ENCODE measurements at places on chromosomes 13 and 19.
A peak's percentile ranks its signal among the peaks of the same experiment; 100 is the strongest.

DNA sequence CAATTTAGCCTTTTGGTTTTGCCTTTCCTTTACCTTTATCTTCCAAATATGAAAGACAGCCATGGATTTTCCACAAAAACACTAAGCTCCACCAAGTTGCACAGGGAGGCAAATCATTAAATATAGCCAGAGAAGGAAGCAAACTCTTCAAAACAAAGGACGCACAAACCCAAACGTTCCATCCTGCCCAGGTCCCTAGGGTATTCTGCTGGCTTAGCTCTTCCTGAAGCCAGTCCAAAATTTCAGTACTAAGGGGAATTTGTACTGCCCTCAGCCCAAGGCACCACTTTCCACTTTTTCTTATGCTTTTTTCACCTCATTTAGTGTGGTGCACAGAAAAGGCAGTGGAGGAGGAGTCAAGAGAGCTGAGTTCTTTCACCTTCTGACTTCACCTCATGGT, 169.9 kb downstream of the FLT1 start:
- DNase-seq = no peak

- no peak for DNase-seq
Observed at GRCh38 chr19:45834970-45835369, 19.9 kb upstream of the RSPH6A start.

GRCh38 chr19:34350161-34350561, 14.8 kb upstream of the GPI start:
- DNase-seq = peak; percentile 66

- no peak for DNase-seq
Observed at GRCh38 chr13:108313382-108313781, 43.9 kb downstream of the TNFSF13B start.

GRCh38 chr13:31764556-31764955, 25.2 kb downstream of the RXFP2 start:
- no peak for DNase-seq

DNA sequence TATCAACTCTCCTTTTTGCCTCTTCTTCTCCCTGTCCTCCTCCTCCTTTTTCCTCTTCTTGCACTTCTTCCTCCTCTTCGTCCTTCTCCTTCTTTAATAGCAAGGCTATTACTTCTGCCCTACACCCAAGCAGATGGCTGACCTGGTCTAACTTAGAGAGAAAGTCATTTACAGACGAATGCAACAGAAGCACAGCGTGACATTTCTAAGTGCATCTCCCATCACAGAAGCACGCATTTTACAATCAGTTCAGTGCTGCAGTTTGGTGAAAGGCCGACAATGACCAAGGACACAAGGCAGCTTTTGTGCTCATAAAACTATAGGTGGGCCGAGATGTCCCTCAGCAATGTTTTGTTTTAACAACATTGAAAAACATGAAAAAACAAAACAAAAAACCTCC, 231.5 kb downstream of the FGF14 start:
- DNase-seq = no peak

DNA sequence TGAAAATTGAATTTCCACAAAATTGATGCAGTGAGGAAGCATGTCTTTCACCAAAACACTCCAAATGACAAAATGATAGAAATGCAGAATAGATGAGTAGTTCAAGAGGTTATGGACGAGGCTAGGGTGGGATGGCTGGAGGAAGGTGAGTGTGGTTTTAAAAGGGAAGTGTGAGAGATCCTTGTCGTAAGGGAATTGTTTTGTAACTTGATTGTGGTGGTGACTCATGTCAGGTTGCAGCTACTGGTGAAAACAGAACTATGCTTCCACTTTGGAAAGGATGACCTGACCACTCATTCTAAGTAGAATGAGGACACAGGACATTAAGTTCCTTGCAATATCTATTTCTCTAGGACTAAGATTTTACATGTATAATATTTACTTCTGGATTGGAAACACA, 345.7 kb downstream of the MTUS2 start:
- DNase-seq = no peak

DNA sequence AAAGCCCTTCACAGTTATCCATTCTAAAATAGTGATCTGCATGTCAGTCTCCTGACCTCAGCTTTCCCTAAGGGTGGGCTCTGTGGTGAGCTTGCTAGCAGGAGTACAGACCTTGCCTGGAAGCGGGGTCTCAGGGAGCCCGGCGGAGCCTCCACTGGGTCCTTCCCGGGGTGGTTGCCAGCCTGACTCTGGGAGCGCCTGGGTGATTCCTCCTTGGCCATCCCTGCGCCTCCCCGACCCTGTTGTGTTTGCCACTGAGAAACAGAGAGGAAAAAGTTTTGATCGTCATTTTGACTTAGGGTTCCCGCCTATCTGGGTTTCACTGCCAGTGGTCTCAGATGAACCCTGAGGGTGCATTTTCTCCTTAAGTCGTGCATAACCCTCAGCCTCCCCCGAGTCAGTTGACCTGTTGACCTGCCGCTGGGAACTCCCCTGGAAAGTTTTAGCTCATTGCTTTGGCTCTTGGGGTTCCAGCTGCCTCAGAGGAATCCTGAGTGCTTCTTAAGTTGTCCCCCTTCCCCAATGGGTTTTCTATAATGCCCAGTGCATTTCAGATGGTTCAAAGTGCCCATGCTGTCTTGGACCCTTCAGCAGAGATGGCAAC, 117.8 kb downstream of the RAB20 start:
- DNase-seq = no peak

- DNase-seq = no peak
Observed at GRCh38 chr13:87244256-87244890, 426.8 kb upstream of the SLITRK5 start.

- no peak for DNase-seq
Observed at GRCh38 chr13:42650506-42650905, 76.6 kb downstream of the TNFSF11 start.

GRCh38 chr19:33962161-33962560, 165.5 kb downstream of the KCTD15 start:
- no peak for DNase-seq

GRCh38 chr19:39833464-39834286, at the start of gene DYRK1B:
Gene DYRK1B (minus strand): TSS chr19:39834162. CDS start chr19:39831867, 2,295 bp downstream.
- peak; percentile 98 for DNase-seq

DNA sequence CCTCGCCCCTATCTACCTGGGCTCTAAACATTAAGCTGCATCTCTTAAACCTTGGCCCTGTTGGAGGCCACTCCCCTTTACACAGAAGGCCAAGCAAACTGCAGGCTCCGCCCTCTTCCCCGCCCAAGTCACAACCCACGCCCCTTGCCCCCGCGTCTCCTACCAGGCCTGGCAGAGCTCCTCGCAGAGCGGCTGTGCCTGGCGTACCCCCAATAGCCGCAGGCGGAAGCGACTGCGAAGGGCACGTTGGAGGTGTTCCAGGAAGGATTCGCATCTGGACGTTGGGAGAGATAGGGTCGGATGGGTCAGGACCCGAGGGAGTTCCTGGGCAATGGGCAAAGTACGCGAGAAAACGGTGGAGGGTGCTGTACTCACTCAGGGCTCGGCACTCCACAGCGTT, 5.9 kb downstream of the RTBDN start:
- no peak for DNase-seq

DNA sequence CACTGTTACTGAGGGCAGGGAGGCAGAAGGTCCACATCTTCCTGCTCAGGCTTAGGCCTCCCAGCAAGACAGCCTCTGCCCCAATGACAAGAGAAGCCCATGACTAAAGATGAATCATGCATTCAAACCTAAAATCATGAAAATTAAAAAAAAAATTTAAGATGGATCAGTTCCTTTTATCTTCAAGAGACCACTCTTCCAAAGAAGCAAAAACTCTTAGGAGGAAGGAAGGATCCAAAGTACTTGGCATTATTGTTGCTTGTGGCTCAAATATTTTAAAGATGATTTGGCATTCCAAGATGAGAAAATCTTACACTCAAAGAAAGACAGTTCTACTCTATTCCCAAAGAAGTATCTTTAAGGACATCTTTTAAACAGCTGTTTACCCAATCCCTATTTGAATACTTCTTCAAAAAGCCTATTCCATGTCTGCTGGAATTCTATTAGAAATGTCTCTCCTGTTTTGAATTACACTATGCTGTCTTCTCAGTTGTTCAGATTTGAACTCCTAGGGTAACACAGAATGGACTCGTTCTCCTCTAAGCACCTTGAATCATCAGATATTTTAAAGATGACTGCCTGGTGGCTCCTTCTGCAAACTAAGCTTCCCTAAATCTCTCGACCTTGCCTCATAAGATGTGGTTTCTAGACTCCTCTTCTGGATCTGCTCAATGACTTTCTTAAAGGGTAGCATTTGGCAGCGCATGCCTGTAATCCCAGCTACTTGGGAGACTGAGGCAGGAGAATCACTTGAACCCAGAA, 7.0 kb downstream of the SERP2 start:
- no peak for DNase-seq

DNA sequence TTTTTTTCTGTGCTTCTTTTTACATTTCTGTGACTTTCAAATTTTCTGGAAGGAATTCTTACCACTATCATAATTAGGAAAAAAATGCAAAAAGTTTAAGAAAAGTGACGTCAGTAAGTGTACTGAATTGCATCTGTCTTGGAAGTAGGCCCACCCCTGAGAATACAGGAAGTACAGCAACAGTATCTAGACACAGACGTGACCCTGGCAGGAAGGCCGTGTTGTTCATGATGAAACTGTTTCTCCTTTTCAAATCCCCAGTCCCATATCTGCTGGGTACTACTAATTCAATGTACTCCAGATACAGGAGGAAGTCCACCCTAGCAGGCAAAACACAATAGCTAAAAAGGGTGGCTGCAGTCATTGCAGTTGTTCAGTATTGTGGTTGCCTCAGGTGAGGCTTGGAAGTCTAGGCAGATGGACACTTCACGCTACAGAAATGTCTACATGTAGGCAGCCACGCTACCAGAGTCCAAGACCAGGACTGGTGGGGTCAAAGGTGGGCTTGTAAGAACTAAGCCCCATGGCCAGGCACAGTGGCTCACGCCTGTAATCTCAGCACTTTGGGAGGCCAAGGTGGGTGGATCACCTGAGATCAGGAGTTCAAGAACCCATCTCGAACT, 49.6 kb upstream of the MED4 start:
- DNase-seq = no peak

- no peak for DNase-seq
Observed at GRCh38 chr13:98284679-98285078, 107.6 kb upstream of the RNF113B start.

DNA sequence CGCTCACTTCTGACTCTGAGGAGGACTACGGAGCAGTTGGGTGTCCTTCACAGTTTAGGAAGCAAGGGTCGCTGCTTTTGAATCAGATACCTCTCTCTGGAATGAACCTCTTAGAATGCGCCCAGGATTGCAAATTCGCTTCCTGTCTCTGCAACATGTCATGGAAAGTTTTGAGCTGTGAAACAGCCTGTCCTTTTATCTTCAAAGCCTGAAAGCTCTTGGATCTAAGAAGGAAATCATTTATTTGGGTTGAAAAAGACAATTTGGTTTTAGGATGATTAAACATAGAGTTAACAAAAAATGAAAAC, 134.1 kb downstream of the KATNAL1 start:
- DNase-seq = no peak
